ENCODE measurements at places on chromosomes 3 and 15.

DNA sequence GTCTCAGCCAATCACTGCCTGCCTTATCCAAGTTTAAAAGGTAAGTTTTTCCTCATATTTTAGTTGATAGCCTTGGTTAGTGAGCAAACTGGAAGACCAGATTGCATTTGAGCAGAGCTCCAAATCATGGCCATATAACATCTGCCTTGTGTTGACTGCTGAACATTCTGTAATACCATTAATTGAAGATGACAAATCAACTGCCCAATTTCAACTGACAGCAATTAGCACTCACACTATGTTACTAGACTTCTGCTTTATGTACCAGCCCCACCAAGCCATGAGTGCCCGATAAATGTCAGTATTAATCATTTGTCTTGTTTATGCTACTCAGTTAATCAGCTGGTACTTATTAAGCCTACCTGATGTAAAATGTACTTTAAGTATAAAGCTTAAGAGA lies 83.1 kb downstream of the CGGBP1 start:
- no peak for DNase-seq
- H3K4me1 ChIP-seq: no peaks in the 10 kb centered on the region
- H3K27ac ChIP-seq: no peak overlapping the region

GRCh38 chr3:16325850-16326249 lies 60.8 kb downstream of the OXNAD1 start:
- H3K36me3 ChIP-seq: no peaks in the 10 kb centered on the region
- no peaks in the 10 kb centered on the region for H3K4me1 ChIP-seq
- no peak overlapping the region for H3K27ac ChIP-seq
- no peaks in the 10 kb centered on the region for H3K27me3 ChIP-seq
- H3K4me3 ChIP-seq: no peak overlapping the region
- no peak for DNase-seq

DNA sequence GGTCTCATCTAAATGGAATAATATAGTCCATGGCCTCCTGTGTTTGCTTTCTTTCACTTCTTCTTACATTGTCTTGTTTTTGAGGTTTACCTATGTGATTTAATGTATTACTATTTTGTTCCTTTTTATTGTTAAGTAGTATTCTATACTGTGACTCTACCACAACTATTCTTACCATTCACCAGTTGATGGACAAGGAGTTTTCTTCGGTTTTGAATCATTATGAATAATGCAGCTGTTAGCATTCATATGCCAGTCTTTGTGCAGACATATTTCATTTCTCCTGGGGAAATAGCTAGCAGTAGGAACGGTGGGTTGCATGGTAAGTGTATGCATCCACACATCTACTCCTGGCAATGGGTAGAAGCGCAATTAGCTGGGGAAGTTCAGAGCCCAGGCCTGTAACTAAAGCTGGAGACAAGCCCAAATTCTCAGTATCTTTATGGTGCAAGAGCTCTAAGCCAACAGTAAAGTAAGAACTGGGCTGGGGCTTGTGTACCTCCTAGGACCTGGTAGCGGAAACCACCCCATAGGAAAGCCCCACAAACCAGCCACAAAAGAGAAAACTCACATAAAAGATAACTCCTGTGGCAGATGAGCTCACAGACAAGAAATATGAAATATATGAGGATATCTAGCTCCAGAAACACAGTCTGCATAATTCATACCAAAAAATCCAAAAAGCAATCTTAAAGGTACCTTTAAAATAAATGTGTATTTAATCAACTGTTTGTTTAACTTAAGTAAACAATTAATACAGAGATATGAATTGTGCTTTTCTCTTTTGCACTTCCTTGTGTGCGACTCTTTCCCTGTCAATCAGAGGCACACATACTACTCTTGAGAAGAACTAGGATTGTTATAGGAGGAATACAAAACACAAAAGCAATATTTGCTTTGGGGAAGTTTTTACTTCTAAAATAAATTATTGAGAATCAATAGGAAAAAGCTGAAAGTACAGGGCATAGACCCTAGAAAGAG lies 2.7 kb upstream of the CSTA start:
- H3K27ac ChIP-seq: no peak overlapping the region
- H3K4me3 ChIP-seq: no peak overlapping the region
- peaks cover 36% of the 10 kb centered on the region for H3K4me1 ChIP-seq
- no peak for DNase-seq

DNA sequence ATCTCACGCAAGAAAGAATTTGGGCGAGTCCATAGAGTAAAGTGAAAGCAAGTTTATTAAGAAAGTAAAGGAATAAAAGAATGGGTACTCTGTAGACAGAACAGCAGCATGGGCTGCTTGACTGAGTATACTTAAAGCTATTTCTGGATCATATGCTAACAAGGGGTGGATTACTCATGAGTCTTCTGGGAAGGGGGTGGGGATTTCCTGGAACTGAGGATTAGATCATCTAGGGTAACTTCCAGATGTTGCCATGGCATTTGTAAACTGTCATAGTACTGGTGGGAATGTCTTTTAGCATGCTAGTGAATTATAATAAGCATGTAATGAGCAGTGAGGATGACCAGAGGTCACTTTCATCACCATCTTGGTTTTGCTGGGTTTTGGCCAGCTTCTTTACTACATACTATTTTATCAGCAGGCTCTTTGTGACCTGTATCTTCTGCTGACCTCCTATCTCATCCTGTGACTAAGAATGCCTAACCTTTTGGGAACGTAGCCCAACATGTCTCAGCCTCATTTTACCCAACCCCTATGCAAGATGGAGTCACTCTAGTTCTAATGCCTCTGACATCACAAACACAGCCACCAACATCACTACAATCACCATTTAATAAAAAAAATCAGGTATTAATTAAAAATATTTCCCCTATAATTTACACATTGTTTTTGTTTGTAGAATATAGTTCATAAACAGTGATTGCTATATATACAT lies 890.7 kb upstream of the EPHA6 start:
- H3K36me3 ChIP-seq: no peaks in the 10 kb centered on the region
- no peak overlapping the region for H3K27ac ChIP-seq
- no peak for DNase-seq
- peaks cover 8% of the 10 kb centered on the region for H3K4me1 ChIP-seq
- H3K27me3 ChIP-seq: no peaks in the 10 kb centered on the region

- DNase-seq: no peak
- no peaks in the 10 kb centered on the region for H3K27me3 ChIP-seq
- peak overlapping the region; percentile 88 for H3K27ac ChIP-seq
- H3K4me3 ChIP-seq: no peak overlapping the region
- no peaks in the 10 kb centered on the region for H3K36me3 ChIP-seq
These were observed 150.2 kb upstream of the BHLHE40 start for GRCh38 chr3:4829031-4829394.

DNA sequence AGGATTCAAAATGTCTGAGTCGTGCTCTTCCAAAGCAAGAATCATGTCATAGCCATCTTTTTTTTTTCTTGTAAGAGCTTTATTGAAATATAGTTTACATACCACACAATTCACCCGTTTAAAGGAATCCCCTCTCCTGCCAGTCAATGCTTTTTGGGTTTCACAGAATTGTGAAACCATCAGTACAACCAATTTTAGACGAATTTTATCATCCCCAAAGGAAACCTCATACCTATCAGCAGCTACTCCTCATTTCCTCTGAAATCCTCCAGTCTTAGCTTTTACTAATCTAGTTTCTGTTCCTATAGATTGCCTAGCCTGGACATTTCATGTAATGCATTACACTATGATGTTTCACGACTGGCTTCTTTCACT lies 39.6 kb downstream of the ADIPOQ start:
- H3K27me3 ChIP-seq: no peaks in the 10 kb centered on the region
- DNase-seq: no peak
- H3K4me1 ChIP-seq: peaks cover 16% of the 10 kb centered on the region

DNA sequence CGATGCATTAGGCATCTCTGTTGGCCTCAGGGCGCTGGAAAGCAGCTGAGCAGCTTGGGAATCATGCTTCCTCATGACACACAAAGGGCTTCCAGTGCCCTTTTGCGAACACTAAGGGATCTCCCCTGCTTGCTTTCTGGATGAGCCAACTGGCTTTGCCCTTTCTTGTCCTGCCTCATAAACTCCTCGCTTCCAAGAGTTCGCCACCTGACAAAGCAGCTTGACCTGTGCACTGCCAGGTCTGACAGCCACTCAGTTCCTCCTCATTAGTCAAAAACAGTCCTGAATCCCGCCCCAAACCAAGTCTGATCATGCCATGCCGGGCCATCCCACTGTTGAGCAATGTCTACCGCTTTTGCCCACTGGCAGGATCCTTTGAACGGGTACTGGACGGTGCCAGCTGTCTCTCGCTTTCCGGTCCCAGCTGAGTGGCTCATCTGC lies 265.4 kb upstream of the LYSMD4 start:
- H3K27me3 ChIP-seq: no peaks in the 10 kb centered on the region
- no peak overlapping the region for H3K4me3 ChIP-seq
- peak; percentile 87 for DNase-seq
- peaks cover 12% of the 10 kb centered on the region for H3K4me1 ChIP-seq
- peak overlapping the region; percentile 44 for H3K27ac ChIP-seq

- no peaks in the 10 kb centered on the region for H3K4me1 ChIP-seq
- no peak for DNase-seq
- no peaks in the 10 kb centered on the region for H3K36me3 ChIP-seq
- H3K4me3 ChIP-seq: no peak overlapping the region
These were observed 10.7 kb downstream of the H1-8 start for GRCh38 chr3:129553719-129554118.

- H3K4me3 ChIP-seq: no peak overlapping the region
- H3K27me3 ChIP-seq: no peaks in the 10 kb centered on the region
- no peak for DNase-seq
- no peak overlapping the region for H3K27ac ChIP-seq
- no peaks in the 10 kb centered on the region for H3K4me1 ChIP-seq
These were observed 531 bp upstream of the MAP1A start for GRCh38 chr15:43516801-43517353.

DNA sequence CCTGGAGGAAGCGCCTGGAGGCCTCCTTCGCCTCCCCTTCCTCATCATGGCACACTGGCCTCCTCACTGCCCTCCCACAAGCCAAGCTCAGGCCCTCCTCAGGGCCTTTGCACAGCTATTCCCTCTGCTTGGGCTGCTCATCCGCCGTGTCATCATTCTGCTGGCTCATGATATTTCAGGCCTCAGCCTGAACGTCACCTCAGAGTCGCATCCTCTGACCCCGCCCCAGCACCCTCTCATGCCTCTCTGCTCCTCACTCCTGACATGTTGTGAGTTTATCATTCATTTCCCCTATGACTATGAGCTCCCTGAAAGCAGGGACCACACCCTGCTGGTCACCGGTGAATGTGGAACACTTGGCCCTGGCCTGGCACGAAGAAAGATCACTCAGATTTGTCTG lies 20.7 kb upstream of the POC1A start:
- no peaks in the 10 kb centered on the region for H3K27me3 ChIP-seq
- no peaks in the 10 kb centered on the region for H3K36me3 ChIP-seq
- DNase-seq: no peak
- H3K27ac ChIP-seq: no peak overlapping the region

DNA sequence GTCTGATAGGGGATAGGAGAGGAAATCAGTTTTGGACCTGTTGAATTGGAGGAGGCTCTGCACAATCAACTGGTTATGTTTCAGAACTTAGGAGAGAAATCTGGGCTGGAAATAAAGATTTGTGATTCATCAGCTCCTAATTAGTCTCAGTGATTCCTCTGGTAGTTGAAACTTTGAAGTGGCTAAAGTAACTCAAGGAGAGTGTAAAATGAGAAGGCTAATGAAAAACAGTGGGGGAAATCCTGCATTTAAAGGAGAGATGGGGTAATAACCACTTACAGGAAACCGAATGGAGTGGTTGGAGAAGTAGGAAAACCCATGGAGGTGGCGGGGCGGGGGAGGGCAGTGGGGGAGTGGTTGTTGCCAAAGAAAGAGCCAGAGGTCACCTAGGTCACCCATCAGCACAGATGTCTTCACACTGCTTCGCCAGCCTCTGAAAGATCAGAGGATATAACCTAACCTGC lies 32.6 kb downstream of the MAP2K5 start:
- H3K27me3 ChIP-seq: no peaks in the 10 kb centered on the region
- DNase-seq: no peak
- no peak overlapping the region for H3K27ac ChIP-seq
- H3K36me3 ChIP-seq: 0 out of 2 replicates have a peak, but pooled peaks cover 6% of the 10 kb centered on the region

DNA sequence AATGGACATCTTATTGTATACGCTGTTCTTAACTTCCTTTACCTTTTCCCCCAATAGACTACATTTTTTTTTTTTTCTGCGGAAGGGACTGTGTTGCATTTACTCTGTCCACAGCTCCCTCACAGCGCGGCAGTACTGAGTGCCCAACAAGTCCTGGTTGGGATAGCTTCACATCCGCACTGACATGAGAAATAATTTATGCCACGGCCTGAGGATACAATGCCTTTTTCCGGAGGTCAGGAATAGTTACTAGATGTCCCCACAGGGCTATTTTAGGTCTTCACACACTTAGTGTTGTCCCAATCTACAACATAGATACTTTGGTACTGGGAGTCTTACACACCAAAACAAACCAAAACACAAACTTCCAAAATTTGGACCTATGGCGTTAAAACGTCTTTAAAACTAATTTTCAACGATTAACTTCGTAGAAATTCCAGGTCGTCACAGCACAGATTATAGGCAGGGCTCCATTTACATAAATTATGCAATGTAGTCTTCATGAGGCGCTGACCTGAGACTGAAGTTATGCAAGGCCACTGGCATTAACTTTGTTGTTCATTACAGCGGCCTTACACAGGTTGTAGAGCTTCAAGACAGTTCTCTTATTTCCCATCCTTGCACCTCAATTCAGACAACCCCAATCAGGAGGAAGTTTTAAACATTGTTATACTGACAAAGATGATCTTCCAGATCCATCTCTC lies 989 bp upstream of the PPIB start:
- H3K27ac ChIP-seq: peak overlapping the region; percentile 24
- H3K4me3 ChIP-seq: peak overlapping the region; percentile 18
- peaks cover 14% of the 10 kb centered on the region for H3K4me1 ChIP-seq
- H3K27me3 ChIP-seq: no peaks in the 10 kb centered on the region
- no peak for DNase-seq

DNA sequence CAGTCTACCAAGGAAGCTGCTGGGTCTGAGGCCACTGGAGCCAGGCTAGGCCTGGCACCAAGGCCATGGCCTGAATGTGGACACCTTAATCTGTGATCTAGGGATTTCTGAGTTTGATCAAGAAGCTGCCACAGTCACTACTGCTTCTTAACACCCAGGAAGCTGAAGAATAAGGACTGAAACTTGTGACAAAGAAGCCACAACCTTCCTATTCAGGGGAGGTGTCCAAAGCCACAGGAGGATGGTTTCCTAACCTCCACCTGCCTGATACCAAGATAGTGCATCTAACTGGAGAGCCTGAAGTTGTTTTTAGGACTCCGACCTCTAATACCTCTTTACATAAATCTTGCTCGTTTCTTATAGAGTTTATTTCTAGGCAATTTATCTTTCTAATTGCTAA lies 5.5 kb upstream of the ANO10 start:
- no peaks in the 10 kb centered on the region for H3K27me3 ChIP-seq
- no peak overlapping the region for H3K4me3 ChIP-seq
- no peaks in the 10 kb centered on the region for H3K36me3 ChIP-seq
- peaks cover 6% of the 10 kb centered on the region for H3K4me1 ChIP-seq
- no peak for DNase-seq

DNA sequence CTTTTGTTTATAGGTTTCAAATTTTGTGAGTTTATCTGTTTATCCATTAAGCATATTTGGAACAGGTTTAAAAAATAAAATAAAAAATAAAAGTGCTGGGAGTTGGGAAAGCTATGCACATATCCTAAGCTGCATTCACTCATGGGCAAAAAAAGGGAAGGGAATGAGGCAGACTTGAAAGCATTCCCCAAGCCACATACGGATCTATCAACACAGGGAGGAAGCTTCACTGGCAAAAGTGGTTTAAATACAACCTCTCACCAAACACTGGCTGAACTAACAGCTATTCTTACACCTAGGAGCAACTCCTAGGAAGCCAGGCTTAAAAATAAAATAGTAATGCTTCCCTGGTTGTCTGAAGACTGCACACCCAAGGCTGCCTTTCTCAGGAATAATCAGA lies 101.2 kb downstream of the PCCB start:
- no peak overlapping the region for H3K4me3 ChIP-seq
- H3K27me3 ChIP-seq: no peaks in the 10 kb centered on the region
- no peak overlapping the region for H3K27ac ChIP-seq
